ENCODE measurements at places on chromosomes 5 and 9.

DNA sequence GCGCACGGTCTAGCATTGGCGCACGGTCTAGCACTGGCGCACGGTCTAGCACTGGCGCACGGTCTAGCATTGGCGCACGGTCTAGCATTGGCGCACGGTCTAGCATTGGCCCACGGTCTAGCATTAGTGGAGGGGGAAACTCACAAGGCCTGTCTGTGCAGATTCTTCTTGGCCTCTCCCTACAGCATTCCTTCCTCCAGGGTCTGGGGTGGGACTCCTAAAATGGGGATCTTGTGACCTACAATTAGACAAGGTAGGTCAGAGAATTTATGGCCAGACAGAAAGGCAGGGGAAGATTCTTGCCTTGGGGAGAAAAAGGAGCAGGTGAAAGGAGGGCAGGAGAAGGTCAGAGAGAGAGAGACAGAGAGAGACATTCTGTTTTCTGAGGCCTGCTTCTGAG is 5.4 kb upstream of the GBGT1 start:
- DNase-seq: no peak

- peak; percentile 56 for DNase-seq
These were observed 71.9 kb downstream of the RALGPS1 start for GRCh38 chr9:126986506-126986951.

- DNase-seq: no peak
These were observed 41.8 kb upstream of the S1PR3 start for GRCh38 chr9:88949425-88949824.

GRCh38 chr9:81052846-81053245 is 636.5 kb downstream of the TLE1 start:
- no peak for DNase-seq

DNA sequence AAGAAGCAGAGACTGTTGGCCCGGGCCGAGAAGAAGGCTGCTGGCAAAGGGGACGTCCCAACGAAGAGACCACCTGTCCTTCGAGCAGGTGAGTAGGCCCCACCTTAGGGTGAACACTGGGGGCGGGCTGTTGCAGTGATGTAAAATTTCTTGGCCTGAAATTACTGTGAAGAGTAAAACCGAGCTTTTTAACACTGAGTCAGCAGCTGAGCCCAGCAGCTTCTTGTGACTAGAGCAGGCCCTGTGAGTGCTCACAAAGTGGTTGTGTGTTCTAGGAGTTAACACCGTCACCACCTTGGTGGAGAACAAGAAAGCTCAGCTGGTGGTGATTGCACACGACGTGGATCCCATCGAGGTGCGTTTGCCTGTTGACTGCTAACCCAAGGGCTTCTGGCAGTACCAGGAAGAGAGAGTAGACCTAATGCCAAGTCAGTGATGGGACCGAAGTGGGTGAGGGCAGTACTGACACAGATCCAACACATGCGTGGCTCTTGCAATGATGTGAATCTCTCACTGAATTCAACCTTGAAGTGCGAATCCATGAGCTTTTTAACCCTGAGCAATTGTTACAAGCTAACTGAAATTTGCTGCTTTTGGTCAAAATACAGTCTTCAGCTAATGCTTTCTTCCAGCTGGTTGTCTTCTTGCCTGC is 2.1 kb downstream of the RPL7A start:
- DNase-seq: no peak

GRCh38 chr5:62167561-62168057 is 138.4 kb upstream of the KIF2A start:
- DNase-seq: no peak

- no peak for DNase-seq
These were observed 57.9 kb downstream of the LRRTM2 start for GRCh38 chr5:138817241-138817640.

- no peak for DNase-seq
These were observed 89.7 kb upstream of the EQTN start for GRCh38 chr9:27386571-27387091.

DNA sequence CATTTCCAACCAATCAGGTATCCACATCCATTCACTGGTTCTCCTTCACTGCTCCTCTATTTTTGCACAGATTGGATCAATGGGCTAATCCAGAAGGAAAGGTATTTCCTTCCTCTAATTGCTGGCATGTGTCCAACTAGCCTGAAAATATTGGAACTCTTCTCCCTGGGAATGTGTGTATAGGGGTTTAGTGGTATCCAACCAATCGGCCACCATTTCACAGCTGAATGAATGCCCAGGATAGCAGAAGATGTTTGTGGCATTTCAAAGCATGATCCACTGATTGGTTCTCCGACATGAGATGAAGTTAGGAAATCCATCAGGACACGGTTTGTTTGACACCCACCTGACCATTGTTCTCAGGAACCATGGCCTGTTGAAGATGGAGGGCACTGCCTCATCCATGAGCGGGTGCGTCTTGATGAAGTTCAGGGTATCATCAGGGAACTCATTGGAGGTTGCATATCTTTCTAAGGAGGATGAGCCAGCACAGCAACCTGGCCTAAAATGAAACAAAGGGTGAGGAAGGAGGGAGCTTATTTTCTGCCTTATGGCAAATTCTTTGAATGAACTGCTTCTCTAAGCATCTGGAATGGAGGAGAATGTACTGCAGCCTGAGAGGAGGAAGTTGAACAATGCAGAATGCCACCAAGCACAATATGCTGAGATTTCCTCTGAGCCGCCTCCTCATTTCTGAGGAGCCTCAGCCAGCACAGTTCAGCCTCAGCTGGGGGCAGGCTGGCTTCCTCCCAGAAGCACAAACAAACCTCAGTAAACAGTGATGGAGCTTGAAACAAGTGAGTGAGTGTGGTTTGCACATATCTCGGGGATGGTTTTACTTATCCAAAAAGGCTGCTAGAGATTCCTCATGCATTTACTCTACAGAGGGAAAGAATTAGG is 94.6 kb downstream of the SEMA6A start:
- DNase-seq: no peak

DNA sequence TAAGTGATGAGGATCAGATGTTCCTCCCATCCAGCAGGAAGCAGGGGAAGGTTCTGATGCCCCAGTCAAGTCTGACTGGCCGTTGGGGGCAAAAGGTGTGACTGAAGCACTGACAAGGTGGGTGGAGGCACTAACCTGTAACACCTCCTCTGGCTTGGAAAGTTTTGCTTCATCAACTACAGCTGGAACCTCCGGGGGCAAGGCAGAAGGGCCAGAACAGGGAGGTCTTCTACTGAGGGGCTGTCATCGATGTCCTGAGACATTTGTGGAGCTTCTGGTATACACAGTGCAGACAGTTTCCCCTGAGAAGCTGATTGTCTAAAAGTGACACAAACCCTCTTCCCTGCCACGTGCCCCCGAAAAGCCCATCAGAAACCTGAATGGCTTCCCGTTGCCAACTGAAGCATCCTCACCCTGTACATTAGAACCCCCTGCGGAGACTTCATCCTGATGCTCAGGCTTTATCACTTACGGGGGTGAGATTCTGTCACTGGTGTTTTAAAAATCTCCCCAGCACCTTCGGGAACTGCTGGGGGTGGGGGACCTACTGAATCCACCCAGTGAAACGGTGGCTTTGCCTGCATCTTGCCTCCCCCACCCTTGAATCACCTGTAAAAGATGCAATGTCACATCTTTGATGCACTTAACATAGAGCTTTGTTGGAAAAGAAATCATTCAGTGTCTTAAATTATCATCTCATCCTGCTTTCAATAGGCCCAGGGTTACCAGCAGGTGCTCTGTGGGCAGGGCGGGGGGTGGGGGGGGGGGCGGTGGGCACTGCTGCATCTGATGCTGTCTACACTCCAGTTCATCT is 24.6 kb downstream of the TRAF1 start:
- DNase-seq: no peak

DNA sequence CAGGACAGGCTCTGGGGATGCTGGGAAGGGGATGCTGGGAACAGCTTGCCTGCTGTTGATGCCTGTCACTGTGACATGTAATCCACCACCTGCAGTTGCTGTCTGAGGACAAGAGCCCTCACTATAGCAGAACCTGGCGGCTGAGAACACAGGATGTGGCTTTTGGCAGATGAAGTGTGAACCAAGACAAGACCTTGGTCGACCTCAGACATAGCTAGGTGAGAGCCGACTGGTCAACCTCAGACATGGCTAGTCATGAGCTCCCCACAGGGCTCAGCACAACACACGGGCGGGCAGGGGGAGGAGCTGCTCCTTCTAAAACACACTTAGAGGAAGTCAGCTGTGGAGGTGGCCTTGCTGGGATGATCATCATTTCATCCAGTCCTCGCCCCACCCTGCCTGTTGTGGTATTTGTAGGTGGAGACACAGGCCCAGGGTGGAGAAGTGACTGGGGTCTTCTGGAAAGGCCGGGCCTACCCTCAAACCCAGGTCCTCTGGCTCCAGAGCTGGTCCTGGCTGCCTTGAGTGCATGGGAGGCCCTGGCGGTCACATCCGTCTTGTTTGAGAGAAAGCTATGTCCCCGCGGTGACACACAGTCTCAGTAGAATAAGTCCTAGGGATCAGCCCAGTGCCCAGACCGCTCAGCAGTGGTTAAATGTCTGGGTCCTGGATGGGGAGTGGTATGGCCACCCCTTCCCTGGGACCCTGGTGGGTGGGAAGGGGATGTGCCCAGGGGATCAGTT is 6.1 kb downstream of the SUSD3 start:
- peak; percentile 82 for DNase-seq

DNA sequence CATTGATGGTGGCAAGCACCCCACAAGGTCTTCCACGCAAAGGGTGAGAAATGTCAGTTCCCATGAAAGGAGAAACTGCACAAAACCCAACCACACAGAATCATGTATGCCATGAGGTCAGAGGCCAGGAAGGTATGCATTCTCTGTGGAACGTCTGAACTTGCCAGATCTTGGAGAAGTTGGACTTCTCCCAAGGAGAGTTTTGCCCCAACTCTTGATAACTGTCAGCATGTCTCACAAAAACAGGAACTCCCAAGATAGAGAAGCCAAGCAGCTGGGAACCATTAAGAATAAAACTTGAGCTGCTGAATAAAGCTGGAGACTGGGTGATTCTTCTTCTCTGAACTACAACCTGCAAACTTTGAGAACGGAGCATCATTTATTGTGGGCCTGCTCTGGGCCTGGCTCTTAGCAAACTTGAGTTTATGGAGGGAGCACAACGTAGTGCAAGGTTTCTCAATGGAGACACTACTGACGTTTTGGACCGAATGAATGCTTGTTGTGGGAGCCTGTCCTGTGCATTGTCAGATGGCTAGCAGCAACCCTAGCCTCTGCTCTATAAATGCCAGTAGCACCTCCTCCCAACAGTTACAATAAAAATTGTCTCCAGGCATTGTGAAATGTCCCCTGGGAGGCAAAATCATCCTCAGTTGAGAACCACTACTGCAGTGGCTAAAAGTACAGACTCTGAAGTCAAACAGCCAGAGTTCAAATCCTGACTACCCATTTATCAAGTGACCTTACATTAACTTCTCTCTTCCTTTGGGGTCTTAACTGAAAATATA is 193.5 kb downstream of the ACTL7B start:
- DNase-seq: no peak

- no peak for DNase-seq
These were observed 317.9 kb upstream of the MEF2C start for GRCh38 chr5:89200899-89201298.

DNA sequence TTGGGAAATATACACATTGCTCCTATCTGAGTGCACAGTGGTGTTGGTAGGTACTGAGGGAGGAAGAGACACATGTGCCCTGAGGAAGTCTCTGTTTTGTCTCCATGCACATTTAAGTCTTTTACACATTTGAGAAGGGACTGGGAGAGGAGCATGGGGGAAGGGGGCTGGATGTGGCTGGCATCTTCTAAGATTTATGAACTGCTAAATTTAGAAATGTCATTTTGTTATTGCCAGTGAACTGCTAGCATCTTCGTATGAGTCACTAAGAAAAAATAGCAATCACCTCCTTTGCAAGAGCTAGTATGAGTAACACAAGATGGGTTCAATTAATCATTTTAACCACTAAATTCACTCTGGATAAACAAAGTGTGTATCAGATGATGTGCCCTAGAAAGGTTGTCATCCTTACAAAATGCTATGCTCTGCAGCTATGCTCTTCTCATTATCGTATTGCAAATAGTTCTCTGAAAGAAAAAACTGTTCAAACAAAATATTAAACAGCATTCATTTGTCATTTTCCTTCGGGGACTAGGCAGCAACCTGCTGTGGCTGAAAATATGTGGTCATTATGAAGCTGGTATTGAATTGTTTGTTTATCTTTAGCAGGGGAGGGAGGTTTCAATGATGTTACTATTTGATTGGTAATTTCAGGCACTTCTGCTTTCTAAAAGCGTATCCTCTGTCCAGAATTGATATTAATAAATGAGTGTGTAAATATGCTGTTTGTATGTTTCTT is 236.5 kb downstream of the DMRTA1 start:
- DNase-seq: no peak
